Activated CD4-positive, alpha-beta T cell treated with anti-CD3 and anti-CD28 coated beads, Interleukin-2, Interleukin-4, amounts not matched to agents 100 ng/mL and 50 ng/mL, durations not matched to agents 16 hours and 8 hours (primary cell): ENCODE measurements at places on chromosomes 5 and 9.
A peak's percentile ranks its signal among the peaks of the same experiment; 100 is the strongest.

GRCh38 chr5:29218138-29218537 lies 1975.3 kb upstream of the CDH6 start:
- DNase-seq = no peak

DNA sequence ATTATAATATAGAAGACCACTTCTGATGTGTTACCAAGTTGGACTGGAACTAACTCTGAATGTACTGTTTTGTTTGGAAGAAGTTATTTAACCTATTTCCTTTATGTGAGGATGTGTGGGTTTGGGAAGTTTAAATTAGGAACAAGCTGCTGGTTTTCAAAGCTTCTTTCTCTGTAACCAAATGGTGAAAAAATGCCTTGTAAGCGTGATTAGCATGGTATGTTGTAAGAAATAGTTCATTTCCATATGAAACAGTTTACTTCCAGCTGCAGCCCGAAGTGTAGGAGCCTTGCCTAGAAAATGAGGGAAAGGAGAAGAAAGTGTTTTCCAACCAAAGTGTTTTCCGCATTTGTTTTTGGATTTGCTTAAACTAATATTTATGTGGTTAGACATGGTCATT lies 36.0 kb downstream of the TTC1 start:
- no peak for DNase-seq

- DNase-seq = no peak
Measured at GRCh38 chr9:121771851-121772599, 120.6 kb downstream of the DAB2IP start.

GRCh38 chr5:132459031-132459982 lies 31.3 kb downstream of the IRF1 start:
- no peak for DNase-seq

- no peak for DNase-seq
Measured at GRCh38 chr5:112917453-112917995, 4.5 kb downstream of the REEP5 start.

DNA sequence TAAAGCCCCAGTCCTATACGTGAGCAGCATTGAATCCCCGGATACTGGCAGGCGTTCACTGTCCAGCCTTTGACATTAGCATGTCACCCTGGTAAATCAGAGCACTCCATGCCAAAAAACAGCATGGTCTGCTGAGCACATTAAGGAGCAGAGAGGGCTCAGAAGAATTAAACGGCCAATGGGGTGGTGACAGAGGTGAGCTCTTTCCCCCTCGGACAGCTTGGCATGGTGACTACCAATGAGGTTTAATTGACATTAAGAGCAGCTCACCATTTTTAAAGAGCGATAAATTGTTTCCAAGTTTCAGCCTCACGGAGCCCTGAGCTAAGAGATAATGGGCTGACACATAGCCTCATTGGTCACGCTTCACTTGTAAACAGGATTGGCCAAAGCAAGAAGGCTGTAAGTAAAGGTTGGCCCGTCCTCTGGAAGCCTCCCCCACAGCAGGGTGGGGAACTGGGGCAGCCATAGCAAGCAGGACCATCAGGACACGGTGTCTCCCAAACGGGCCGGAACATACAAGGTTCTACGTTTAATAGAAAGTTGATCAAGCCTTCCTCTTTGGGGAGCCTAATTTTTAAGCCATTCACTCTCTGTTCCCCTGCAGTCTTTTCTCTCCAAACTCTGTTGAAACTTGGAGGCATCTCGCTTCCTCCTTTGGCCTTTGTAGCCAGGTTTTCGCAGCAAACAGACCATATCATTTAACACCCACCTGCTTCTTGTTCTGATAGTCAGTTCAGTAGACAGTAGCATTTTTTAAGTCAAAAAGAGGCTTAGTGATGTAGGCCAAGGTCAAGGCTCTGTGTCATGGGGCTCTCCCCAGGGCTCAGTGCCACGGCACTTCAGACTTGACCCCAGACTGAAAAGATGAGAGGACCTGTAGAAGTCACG lies 25.9 kb downstream of the QRFP start:
- DNase-seq = no peak

DNA sequence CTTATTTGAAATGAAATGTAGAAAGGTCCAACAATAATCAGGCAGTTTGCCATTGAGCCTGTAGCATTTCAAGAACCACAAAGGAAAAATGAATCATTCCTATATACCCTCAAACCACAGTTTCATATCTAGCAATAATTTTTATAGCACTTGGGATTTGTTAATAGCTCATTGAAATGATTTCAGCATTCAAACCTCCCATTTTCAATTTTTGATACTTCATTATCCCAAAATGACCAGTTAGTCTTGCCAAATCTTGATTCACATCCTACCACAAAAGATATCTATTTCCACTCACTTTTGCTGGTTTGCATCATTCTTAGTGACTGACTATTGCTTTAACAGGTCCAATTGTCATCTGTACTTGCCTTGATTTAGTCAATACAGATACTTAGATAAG lies 790.1 kb downstream of the TLE1 start:
- no peak for DNase-seq

GRCh38 chr5:33978306-33978705 lies 6.2 kb downstream of the SLC45A2 start:
- no peak for DNase-seq

GRCh38 chr5:148511810-148512347 lies 128.1 kb downstream of the FBXO38 start:
- peak; percentile 1 for DNase-seq

GRCh38 chr5:7894860-7895259 lies 25.9 kb downstream of the MTRR start:
- DNase-seq = peak; percentile 48

GRCh38 chr5:158200619-158201018 lies 341.7 kb upstream of the CLINT1 start:
- no peak for DNase-seq

- no peak for DNase-seq
Measured at GRCh38 chr5:124630767-124631704, 115.4 kb downstream of the ZNF608 start.

GRCh38 chr5:9789777-9790176 lies 159.6 kb upstream of the TAS2R1 start:
- DNase-seq = no peak

- DNase-seq = no peak
Measured at GRCh38 chr5:119323601-119324000, 32.2 kb upstream of the TNFAIP8 start.

GRCh38 chr9:71177901-71178300 lies 56.5 kb upstream of the TRPM3 start:
- DNase-seq = no peak

DNA sequence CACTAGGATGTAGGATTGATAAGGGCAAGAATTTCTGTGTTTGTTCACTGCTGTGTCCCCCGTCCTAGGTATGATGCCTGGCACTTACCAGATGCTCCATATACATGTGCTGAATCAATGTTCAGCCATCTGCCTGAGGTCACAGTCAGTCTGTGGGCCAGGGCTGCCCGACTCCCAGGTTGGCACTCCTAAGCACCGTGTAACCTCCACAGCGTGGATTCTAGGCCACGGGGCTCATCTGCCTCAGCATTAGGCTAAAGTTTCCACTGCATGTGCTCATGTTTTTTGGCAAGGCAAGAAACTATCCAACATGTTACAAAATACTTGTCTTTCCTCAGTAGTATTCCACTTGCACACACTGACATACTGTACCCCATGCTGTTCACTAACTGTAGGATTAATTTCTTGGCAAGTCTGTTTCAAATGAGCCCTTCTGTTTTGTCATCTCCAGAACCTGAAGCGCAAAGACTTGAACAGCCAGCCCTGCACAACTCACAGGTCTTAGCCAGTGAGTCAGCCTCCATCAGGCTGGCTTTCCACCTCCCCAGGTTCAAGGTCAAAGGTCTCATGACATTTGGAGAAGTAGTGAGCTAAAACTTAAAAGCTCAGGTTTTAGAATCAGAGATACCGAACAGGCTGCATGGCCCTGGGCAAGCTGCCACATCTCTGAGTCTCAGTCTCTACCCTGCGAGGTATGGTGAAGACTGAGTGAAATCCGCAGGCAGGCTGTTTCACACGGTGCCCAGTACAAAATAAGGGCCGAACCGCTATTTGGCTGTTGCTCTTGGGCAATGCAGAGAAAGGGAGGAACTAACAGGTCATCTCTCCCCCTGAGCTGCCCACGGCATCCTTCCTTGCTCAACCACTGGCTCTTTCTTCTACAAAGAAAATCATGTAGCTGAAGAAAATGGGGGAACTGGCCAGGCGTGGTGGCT lies 7.2 kb downstream of the TOR1A start:
- no peak for DNase-seq

DNA sequence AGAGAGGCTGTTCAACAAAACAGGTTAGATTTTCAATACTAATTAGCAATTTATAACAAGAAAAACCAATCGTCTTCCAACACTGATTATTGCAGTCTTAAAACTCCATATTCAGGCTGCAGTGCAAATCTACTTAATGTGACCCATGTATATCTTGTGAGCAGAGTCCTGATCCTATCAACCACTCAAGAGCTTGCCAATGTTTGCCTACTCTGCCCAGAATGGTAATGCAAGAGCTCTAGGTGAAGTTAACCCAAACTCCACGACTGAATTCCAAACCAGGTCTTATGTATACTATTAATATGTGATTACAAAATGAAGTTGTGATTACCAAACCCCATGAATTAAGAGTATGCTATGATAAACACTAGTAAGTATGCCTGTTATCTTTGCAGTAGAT lies 17.1 kb downstream of the EFNA5 start:
- no peak for DNase-seq

- DNase-seq = no peak
Measured at GRCh38 chr9:122055701-122056100, 37.4 kb downstream of the TTLL11 start.

GRCh38 chr5:123007182-123007581 lies 29.3 kb downstream of the PPIC start:
- no peak for DNase-seq

- peak; percentile 56 for DNase-seq
Measured at GRCh38 chr5:143350751-143351602, 52.5 kb downstream of the NR3C1 start.

GRCh38 chr9:92725266-92725545 lies 39.4 kb downstream of the BICD2 start:
- no peak for DNase-seq

GRCh38 chr5:74093561-74093960 lies 467.6 kb downstream of the ARHGEF28 start:
- DNase-seq = no peak

GRCh38 chr9:81317939-81318338 lies 371.4 kb downstream of the TLE1 start:
- DNase-seq = no peak

- no peak for DNase-seq
Measured at GRCh38 chr5:172751761-172752510, 19.1 kb downstream of the DUSP1 start.

- no peak for DNase-seq
Measured at GRCh38 chr5:173237875-173238220, 2.8 kb upstream of the NKX2-5 start.

- no peak for DNase-seq
Measured at GRCh38 chr5:145793574-145793973, 41.6 kb downstream of the PRELID2 start.

DNA sequence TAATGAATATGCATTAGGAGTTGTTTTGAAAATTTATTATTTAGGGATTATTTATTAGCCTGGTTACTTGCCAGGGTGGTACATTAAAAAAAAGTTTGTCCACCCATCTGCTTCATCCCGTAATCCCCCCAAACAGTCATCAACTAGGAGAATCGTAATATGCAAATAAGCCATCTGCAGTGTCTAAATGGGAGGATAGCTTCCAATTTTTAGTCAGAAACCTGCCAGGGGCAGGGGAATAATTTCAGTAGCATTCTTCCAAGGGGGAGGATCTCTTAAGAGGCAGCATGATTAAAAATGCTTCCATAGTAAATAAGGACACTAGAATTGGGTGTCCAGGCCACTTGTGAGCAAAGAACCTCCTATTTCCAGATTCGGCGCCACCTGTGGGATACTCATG lies 43.3 kb downstream of the SH3GL2 start:
- DNase-seq = no peak

- DNase-seq = no peak
Measured at GRCh38 chr5:410911-411517, 32.0 kb upstream of the EXOC3 start.

GRCh38 chr5:94740286-94740685 lies 121.8 kb downstream of the SLF1 start:
- no peak for DNase-seq

GRCh38 chr5:32403760-32404159 lies 40.8 kb downstream of the ZFR start:
- no peak for DNase-seq

GRCh38 chr5:4191041-4191440 lies 595.4 kb downstream of the IRX1 start:
- DNase-seq = no peak
